Dermis microvascular lymphatic vessel endothelial cell (primary cell): ENCODE measurements at places on chromosomes 2 and 18. TPM values are rescaled to one million over a fixed set of nuclear protein-coding genes. Genes with fewer than 3 reads are reported as not detected.
A peak's percentile ranks its signal among the peaks of the same experiment; 100 is the strongest.

- DNase-seq, result peak; percentile 16
Observed at GRCh38 chr2:45008296-45009129, 739 bp downstream of the SIX2 start.

GRCh38 chr2:5070257-5070656, 621.9 kb upstream of the SOX11 start:
- no peak for DNase-seq

- no peak for DNase-seq
Observed at GRCh38 chr2:230295192-230295591, 31.8 kb upstream of the SP140L start.

DNA sequence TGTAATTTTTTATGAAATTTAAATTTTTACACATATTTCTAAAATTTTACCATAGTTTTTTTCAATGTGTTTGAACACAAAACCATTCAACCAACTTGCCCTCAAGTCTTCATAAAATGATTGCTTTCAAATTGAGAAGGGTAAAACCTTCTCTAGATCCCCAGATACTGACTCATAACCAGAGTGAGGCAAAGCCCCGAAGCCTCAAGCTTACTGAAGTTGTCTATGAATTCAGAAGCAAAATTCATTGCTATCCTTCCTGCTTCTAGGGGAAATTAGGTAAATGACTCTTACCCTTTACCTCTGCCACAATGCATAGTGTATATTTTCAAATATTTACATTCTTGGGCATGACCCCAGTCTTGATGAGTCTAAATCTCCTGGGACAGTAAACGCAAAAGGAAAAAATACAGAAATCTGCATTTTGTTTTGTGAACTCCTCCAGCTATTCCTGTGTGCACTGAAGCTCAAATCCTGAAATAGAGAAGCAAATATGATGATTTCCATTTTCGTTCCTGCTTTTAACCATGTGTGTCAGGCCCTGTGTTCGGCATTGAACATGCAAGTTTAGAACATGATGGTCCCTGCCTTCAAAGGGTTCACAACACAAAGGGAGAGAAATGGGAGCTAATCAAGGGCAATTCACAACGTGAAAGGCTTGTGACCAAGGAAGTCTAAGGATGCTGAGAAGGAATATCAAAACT, 246.3 kb downstream of the SUCLG1 start:
- DNase-seq, result no peak

COBLL1 gene
- 1.6 and 2.2 TPM in 2 replicates for total RNA-seq
